ENCODE measurements at places on chromosomes 16 and 17.

GRCh38 chr17:6457688-6458459 lies 13.6 kb downstream of the PIMREG start:
- DNase-seq: no peak

DNA sequence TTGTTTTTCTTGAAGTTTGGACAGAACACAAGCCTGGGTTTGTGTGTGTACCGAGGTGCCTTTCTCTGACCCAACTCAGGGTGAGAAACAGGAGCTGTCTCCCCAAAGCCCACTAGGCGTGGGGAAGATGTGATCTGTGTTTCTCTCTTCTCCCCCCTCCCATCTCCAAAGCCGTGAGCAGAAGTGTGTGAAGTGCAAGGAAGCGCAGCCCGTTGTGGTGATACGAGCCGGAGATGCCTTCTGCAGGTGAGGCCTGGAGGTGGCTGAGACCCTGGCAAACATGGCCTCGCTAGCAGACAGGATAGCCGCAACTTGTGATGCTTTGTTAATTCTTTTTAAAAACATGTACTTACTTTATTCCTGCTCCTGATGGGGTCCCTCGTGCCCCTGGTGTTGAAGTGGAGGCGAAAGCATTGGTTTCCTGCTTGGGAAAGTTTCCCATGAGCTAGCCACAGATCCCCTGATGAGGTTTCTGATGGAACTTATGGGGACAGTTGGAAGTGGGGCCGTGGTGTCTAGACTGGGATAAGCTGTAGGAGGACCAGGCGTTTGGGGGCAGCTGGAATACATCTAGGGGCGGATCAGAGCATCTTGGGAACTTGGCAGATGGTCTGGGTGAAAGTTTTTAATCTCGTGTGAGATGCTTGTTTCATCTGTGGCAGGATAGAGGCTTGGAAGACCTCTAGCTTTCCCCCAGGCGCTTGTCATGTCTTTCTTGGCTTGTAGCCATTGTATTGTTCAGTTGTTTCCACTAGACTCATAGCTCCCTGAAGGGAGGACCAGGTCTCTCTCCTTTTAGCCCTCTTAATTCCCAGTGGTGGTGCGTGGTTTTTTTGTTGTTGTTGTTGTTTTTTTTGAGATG lies 893 bp downstream of the CTU2 start:
- no peak for DNase-seq

DNA sequence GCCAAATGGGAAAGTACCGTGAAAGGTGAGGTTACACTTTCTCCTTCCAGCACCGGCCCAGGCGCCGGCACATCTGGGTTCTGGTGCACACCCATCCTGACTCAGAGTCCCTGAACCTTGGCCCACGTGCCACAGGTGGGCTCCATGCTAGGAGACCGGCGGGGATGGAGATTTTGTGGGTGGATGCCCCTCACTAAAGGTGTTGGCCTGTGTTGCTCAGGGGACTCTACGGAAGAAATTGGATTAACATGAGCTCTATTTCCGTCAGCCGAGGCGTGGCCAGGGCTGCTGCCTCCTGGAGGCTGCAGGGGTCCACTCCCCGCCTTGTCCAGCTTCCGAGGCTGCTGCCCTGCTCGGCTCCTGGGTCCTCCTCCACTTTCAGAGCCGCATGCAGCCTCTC lies 30.8 kb downstream of the FBXO31 start:
- no peak for DNase-seq

DNA sequence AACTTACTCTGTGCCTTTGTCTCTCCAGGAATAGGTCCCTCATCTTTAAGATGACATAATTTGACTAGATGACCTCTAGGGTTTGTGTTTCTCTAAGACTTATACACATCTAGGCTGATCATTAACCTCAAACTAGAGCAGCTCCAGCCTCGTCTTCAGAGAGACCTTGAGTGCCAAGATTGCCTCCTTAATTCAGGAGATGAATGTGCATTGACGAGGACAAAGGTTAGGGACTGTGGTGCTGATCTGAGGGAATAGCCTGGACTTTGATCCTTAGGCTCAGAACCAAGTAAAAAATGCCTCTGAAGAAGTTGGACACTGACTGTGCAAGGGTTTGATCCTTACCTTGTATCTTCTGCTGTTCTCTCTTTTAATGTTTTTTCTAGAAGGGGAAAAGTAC lies 17.2 kb upstream of the ASIC2 start:
- no peak for DNase-seq

GRCh38 chr17:48021934-48022333 lies 15.7 kb downstream of the COPZ2 start:
- DNase-seq: no peak

DNA sequence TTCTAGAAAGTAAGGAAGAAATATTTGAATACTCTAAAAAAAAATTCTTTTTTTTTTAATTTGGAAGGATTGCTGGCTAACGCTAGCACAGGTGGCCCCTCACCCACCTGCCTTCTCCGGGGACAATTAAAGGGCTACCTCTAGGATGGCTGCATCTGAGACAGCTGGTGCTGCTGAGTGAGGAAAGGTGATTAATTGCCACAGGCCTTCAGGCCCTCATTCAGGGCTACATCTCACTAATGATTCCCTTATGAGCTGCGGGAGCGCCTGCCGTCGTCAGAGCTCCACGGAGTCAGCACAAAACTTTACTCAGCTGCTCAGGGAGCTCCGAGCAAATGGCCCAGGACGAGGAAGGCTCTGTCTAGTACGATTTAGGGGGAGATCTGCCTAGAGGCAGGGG lies 27.0 kb upstream of the AKTIP start:
- no peak for DNase-seq

- no peak for DNase-seq
Measured at GRCh38 chr16:6645768-6646568, 686.7 kb upstream of the RBFOX1 start.
